Kidney glomerular epithelial cell (primary cell): ENCODE measurements at places on chromosomes 3 and 15.
A peak's percentile ranks its signal among the peaks of the same experiment; 100 is the strongest.

- no peak for DNase-seq
These were observed 116.3 kb upstream of the UBE2E2 start for GRCh38 chr3:23086831-23087230.

DNA sequence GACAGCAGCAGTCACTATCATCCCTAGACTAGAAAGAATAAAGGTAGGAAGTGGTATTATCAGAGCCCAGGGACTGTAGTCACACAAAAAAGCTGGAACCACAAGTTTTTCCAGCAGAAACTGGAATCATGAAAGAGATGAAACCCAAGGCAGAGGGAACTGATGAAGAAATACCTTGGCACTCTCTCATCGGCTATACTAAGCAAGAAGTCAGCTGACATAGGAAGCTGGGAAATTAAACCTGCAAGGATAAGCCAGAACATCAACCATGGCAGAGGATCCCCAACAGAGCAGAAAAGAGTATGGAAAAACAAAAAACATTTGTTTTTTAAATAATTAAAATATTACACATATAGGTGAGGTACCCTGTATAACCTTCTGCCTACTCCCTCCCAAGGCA, 86.5 kb downstream of the AQR start:
- DNase-seq: no peak

DNA sequence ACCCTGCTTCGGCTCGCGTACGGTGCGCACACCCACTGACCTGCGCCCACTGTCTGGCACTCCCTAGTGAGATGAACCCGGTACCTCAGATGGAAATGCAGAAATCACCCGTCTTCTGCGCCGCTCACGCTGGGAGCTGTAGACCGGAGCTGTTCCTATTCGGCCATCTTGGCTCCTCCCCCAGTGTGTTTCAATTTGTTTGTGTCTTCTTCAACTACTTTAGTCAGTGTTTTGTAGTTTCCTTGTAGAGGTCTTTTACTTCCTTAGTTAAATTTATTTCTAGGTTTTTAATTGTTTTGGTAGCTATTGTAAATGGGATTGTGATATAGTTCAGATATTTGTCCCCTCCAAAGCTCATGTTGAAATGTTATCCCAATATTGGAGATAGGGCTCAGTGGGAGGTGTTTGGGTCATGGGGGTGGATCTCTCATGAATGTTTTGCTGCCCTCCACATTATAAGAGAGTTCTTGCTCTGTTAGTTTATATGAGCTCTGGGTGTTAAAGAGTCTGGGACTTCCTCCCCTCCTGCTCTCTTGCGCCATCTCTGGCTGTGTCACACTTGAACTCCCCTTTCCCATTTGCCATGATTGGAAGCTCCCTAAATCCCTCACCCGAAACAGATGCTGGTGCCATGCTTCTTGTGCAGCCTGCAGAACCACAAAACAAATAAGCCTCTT, 304.4 kb downstream of the DOCK3 start:
- peak; percentile 0 for DNase-seq

- no peak for DNase-seq
These were observed 138.0 kb upstream of the RAD18 start for GRCh38 chr3:9101286-9101685.

- no peak for DNase-seq
These were observed 594.8 kb downstream of the MAGI1 start for GRCh38 chr3:65443739-65444446.

GRCh38 chr3:53821631-53822121, 24.5 kb downstream of the CHDH start:
- DNase-seq: no peak

GRCh38 chr3:20909511-20909910, 723.5 kb upstream of the SGO1 start:
- no peak for DNase-seq

DNA sequence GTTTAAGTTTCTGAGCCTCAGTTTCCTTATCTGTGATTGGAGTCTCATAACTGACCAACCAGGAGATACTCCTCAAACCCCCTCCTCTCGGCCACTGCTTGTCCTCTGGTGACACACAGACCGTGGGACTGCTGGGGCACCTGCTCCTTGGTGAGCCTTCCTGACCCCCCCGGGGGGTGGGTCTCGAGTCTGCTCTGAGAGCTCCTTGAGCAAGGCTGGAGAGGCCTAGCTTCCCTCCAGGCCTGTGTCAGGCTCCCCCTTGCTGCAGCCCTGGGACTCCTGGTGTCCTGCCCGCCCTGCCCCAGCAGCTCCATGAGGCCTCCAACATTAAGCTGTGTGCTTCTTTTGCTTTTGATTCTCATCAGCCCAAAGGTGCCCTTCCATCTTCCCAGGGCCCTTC, 27.7 kb downstream of the SRPRB start:
- no peak for DNase-seq

- no peak for DNase-seq
These were observed 2.1 kb upstream of the HACD2 start for GRCh38 chr3:123586968-123587367.

GRCh38 chr3:177606891-177607290, 409.6 kb upstream of the TBL1XR1 start:
- DNase-seq: no peak

- no peak for DNase-seq
These were observed 169.6 kb upstream of the GADL1 start for GRCh38 chr3:31064021-31064420.

GRCh38 chr3:11059090-11059798, 66.7 kb downstream of the SLC6A1 start:
- DNase-seq: peak; percentile 67

- DNase-seq: no peak
These were observed 220.1 kb upstream of the CDIN1 start for GRCh38 chr15:36359286-36359685.

- peak; percentile 3 for DNase-seq
These were observed 50.6 kb upstream of the TBC1D23 start for GRCh38 chr3:100209948-100210771.

- DNase-seq: no peak
These were observed 1.7 kb downstream of the MESP2 start for GRCh38 chr15:89777782-89778380.

DNA sequence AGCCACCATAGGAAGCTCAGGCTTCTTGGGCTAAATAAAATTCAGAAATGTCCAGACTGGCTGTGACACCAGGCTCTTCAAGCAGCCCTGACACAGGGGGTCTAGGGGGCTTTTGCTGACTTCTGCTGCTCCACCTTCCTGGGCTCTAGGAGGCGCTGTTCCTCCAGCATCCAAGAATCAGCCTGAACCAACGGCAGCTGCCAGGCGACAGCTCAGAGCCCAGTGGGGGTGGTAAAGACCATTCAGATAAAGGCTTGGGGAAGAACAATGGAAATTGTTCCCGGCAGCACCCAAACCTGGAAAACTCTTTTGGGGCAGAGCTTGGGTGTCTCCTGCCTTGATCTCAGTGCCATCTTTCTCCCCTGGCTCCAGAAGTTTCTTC, 21.6 kb upstream of the PSTPIP1 start:
- no peak for DNase-seq
